ENCODE measurements at places on chromosomes 2 and 18. TPM values are rescaled to one million over a fixed set of nuclear protein-coding genes. Genes with fewer than 3 reads are reported as not detected.
A peak's percentile ranks its signal among the peaks of the same experiment; 100 is the strongest.

DNA sequence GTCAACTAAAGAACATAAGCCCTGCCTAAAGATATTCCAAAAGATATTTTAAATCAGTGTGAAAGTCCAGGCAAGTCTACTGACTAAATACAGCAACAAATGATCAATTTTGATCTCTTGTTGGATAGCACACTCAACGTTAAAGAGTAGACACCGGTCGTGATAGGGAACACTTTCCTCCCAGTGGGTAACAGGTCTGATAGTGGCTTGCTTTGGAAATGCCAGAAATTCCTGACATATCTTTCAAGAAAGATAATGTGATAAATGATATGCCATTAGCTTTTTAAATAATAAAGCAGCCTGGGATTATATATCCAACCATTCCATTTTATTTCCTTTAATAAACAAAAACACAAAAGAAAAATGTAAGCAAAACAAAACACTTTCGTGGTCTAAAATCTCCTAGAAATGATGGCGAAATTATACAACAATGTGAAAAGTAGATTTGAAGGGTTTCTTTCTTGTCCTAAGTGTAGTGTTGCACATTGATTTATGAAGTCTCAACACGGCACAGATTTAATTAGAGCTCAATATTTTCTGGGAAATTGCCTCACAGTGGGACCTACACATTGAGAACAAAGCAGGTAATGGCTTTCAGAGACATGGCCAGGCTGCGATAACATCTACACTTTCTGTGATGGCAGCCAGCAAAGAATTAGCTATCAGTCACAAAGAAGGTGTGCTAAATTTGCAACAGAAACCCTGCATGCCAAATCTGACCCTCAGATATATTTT, 158.6 kb downstream of the PPP1R1C start:
- no peak for DNase-seq
- peaks cover 3% of the 10 kb centered on the region for H3K27me3 ChIP-seq
- no peaks in the 10 kb centered on the region for H3K36me3 ChIP-seq
- H3K27ac ChIP-seq: no peak overlapping the region
- H3K4me3 ChIP-seq: no peak overlapping the region

DNA sequence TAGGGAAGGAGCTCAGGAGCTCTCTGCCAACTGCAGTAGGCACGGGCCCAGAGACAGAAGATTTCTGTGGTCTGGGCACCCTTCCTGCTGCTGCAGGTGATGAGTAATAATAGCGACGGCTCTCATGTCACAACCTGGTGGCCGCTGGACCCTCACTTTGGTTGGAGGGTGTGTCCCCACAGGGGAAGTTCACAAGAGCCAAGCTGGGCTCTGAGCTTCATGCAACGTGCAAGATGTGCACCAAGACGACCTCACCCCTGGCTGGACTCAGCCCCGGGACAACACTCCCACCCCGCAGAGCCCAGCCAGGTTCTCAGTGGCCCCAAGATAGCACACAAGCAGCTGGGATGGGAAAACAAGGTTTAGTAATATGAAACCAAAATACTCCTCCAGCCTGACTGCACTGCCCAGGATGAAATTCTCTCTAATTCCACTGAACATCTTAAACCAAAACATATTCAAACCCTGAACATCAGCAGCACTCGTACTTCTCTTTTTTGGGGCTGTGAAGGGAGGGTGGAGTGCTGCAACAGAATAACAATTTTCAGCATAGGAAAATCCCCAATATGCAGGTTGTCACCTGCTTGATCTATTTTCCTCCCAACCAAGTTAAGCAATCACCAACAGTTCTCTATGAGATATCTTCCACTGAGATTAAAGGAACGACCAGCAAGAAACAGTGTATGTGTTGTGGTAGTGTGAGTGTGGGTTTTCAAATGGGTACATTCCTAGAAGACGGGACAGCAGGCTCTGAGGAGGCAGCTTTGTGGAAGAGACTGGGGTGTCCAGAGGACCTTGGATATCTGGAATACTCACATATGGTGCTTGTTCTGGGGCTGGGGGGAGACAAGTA, 26.5 kb downstream of the BCL2 start:
- peaks cover 72% of the 10 kb centered on the region for H3K4me1 ChIP-seq
- peak; percentile 78 for DNase-seq
- no peaks in the 10 kb centered on the region for H3K27me3 ChIP-seq
- H3K4me3 ChIP-seq: peak overlapping the region; percentile 25
- H3K27ac ChIP-seq: peak overlapping the region; percentile 67

- peaks cover 50% of the 10 kb centered on the region for H3K27me3 ChIP-seq
- H3K4me1 ChIP-seq: no peaks in the 10 kb centered on the region
- H3K27ac ChIP-seq: no peak overlapping the region
- no peaks in the 10 kb centered on the region for H3K36me3 ChIP-seq
These were observed 11.0 kb downstream of the FIGLA start for GRCh38 chr2:70779491-70779890.

DNA sequence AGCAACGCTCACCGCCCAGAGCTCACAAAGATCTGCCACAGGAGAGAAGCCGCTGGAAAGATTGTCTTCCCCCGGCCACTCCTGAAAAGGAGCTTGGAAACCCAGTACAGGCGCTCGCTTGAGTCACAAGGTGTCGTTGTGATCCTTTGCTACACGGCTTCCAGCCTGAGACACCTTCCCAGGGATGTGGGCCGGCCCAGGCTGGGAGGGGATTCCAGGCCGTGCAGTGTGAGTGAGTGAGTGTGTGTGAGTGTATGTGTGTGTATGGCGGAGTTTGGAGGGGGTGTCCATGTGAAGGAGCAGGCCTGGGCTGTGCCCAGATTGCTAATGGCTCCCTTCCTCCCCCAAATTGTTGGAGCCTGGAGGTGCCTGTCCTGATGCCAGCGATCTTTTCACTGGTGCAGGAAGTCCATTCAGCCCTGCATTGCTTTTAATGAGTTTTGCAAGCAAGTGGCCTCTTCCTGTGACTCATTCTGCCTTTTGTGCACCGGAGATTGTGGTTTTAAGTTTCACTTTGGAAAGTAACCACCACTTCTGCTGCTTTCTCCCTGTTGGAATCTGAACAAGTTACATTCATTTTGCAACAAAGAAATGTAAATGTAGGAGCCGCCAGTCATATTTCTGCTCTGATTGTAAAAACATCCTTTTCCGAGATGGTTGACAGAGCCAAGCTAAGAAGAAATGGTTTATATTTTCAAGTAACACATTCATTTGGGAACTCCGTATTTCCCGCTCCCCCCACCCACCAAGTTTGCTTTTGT, 83.7 kb downstream of the LPIN1 start:
- H3K27ac ChIP-seq: peak overlapping the region; percentile 44
- H3K27me3 ChIP-seq: peaks cover 45% of the 10 kb centered on the region
- peak overlapping the region; percentile 45 for H3K4me3 ChIP-seq

Gene WNT10A
- total RNA-seq: 0.35 TPM
